Right ventricle myocardium inferior (tissue), 1 donor: ENCODE measurements at places on chromosomes 5 and 9.
A peak's percentile ranks its signal among the peaks of the same experiment; 100 is the strongest.

- no peak for DNase-seq
These were observed 207.7 kb downstream of the SREK1 start for GRCh38 chr5:66351813-66352212.

GRCh38 chr5:107539726-107540330, 130.9 kb downstream of the EFNA5 start:
- no peak for DNase-seq

DNA sequence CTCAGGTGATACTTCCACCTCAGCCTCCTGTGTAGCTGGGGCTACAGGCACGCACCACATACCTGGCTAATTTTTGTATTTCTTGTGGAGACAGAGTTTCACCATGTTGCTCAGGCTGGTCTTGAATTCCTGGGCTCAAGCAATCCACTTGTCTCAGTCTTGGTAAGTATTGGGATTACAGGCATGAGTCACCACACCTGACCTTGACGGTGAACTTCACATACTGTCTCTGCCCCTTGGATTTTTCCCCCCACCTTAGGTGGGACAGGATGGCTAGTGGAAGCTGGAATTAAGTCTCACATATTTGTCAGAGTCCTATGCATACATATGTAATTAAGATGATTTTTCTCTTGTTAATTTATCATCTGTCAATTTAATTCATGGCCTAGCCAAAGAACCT, 20.9 kb upstream of the RFK start:
- no peak for DNase-seq

GRCh38 chr9:117034866-117035265, 347.8 kb downstream of the TRIM32 start:
- DNase-seq = no peak

- DNase-seq = no peak
These were observed 353 bp upstream of the PAX5 start for GRCh38 chr9:37034305-37034937.

DNA sequence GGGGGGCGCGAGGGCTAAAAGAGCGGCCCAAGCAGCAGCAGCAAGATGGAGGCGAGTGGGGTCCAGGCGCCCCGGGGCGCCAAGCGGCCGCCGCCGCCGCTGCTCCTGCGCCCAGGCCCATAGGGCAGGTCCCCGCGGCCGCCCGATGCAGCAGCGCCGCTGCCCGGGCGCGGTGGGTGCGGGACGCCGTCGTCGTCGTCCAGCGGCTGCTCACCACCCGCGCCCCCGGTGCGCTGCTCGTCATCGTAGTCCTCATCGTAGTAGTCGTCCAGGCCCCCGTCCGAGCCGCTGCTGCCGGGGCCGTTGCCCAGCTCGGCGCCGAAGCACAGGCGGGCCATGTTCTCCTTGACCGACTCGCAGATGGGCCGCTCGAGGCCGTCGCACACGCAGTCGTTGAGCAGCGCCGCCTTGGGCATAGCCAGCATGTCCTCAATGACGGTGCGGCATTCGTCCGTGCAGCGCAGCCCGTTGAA, 1.5 kb downstream of the GAS1 start:
- peak; percentile 77 for DNase-seq

DNA sequence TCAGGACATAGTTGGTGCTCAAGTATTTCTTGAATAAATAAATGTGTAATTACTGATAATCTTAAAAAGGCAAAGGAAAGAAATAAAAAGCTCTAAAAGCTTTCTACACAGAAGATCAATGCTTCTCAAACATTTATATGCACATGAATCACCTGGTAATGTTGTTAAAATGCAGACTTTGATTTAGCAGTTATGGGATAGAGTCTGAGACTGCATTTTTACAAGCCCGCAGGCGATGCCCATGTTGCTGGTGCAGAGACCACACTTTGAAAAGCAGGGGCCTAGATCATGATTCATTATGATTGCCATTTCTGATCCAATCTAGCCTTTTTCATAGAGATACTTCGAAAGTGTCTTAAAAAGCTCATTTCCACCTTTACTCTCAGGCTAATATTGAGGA, 3.5 kb upstream of the CCDC152 start:
- DNase-seq = no peak

DNA sequence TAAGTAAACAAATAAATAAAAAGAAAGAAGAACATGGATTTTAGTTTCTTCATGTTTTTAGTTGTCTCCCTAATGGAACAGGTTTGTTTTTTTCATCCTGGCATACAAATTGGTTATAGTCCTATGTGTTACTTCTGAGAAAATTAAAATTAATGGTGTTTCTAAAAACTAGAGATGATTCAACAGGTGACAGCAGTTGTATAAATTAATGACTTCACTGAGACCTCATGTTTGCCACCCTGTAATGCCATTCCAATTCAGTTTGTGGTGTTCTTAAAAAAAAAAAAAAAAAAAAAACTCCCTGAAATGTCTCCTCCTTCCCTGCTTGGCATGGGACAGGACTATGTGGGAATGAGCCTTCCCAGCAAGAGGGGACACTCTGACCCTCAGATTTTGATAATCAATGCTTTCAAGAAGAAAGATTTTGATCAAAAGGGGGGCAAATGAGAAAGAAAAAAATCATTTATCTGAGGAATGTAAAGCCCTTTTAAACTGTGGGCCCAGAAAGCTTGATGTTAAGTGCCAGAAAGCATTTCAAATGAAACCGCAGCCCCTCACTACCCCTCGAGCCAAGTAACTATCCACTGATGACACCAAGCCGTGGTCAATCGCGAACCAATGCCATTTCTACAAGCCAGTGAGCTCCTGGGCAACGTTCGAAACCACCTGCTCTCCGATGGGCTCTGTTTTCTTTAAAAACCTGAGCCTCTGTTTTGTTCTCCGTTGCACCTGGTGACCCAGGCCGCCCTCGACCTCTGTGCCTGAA, 941 bp downstream of the EXD3 start:
- DNase-seq = no peak

DNA sequence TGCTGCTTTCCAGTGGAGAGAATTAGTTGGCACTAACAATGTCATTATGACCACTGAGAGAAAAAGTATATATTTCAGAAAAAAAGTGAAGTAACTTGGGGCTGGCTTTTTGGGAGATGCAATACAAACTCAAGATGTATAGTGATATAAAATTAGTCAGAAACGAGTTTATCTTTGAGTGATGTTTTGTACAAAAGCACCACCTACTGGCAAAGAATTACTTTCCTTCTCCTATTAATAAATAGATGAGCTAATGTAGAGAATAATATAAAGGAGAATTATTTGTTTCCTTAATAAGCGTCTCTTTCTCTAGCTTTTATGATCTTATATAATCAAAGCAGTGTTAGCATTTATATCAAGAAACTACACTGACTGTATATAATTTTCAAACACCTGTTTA, 158.8 kb downstream of the MEF2C start:
- DNase-seq = no peak

DNA sequence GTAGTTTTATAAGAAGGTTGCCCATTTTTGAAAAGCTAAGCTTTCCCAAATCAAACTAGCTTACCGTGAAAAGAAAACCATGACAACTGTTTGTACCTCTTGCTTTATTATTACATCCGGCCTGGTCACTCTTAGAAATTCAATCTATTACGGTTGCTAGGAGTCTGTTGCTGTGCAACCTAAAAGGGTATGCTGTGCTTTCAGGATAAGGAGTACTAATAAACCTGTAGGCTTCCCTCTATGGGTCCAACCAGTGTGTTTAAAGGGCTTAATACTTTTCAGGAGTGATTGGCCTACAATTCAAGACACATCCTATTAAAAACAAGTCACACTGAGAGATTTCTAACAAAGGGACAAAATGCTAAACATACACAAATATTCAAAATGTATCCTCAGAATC, 27.1 kb downstream of the RFX3 start:
- DNase-seq = no peak

DNA sequence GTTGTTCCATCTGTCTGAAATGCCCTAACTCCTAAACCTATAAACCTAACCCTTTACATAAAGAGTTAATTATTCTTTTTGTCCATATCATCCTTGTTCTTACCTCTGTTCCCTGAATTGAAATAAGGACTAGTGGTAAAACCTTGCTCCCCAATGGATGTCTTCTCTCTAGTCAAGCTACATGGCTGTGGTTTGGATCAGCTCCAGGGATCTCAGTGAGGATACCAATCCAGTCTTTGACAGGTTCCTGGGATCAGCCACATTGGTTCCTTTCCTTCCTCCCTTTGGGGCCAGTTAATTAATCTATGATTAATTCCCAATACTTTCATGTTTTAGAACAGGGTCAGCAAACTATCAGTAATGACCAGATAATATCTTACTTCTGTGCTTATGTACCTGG, 151.6 kb downstream of the SIL1 start:
- DNase-seq = no peak

GRCh38 chr5:139050432-139050831, 147.7 kb downstream of the SIL1 start:
- DNase-seq = no peak

DNA sequence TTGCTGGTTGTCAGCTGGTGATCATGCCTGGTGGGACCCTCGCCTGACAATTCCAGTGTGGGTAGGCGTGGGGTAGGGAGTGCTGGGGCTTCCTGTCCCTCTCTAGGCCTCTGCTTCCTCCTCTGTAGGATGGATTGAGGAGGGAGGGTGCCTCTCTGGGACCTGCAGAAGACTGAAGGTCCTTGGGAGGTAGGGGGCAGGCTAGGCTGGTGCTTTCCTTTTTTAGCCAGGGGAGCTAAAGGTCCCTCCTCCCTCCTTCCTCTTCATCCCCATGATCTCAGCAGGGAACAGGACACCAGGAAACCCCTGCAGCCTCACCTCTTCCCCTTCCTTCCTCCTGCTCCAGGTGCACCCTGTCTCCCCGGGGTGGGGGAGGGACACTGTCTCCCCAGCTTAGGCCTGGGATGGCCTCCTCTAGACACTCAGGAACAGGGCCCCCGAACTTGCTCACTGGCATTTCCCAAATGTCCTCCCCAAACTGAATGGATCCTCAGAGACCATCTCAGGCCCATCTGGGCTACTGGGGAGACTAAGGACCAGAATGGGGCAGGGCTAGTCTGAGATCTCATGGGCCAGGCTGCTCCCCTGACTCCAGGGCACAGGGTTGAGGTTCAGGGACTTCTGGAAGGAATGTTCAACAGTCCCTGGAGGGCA, 8.4 kb downstream of the SH2D3C start:
- DNase-seq = no peak

GRCh38 chr5:41748631-41749030, 121.6 kb downstream of the OXCT1 start:
- DNase-seq = no peak
